ENCODE measurements at places on chromosomes 4 and X. TPM values are rescaled to one million over a fixed set of nuclear protein-coding genes. Genes with fewer than 3 reads are reported as not detected.

P2RY4 gene
- total RNA-seq = not detected

CCDC110 gene
- 2.0 TPM for total RNA-seq

PNMA6F gene
- not detected for total RNA-seq

ENOX2 gene
- total RNA-seq = 12.5 TPM

METTL14 gene
- 52.4 TPM for total RNA-seq

GABRE gene
- 0.92 TPM for total RNA-seq

TMEM129 gene
- 55.4 TPM for total RNA-seq

BEND2 gene
- total RNA-seq = not detected

CXCL11 gene
- total RNA-seq = not detected

BBS12 gene
- total RNA-seq = 5.9 TPM

GJB1 gene
- total RNA-seq = not detected

SATL1 gene
- total RNA-seq = 0.09 TPM

NIPAL1 gene
- 1.2 TPM for total RNA-seq

ZFP92 gene
- total RNA-seq = 0.22 TPM

MAGEE2 gene
- total RNA-seq = not detected

CENPVL1 gene
- total RNA-seq = 2.0 TPM

GPRIN3 gene
- 0.15 TPM for total RNA-seq

VCX3B gene
- total RNA-seq = not detected

HPRT1 gene
- total RNA-seq = 20.9 TPM

PHOX2B gene
- total RNA-seq = not detected

MAGEB2 gene
- not detected for total RNA-seq

AREG gene
- total RNA-seq = not detected

ANXA3 gene
- 1.7 TPM for total RNA-seq

RPL9 gene
- total RNA-seq = 6,671 TPM

ZNF280C gene
- 33.1 TPM for total RNA-seq

OCRL gene
- total RNA-seq = 25.3 TPM

F8A3 gene
- 0.73 TPM for total RNA-seq

PFKFB1 gene
- total RNA-seq = 0.74 TPM

SLC16A2 gene
- 12.6 TPM for total RNA-seq

BANK1 gene
- total RNA-seq = 0.19 TPM

SHROOM2 gene
- 11.8 TPM for total RNA-seq

PPP4R3C gene
- not detected for total RNA-seq

SPANXA1 gene
- not detected for total RNA-seq

TMSB15B gene
- total RNA-seq = 30.2 TPM

AR gene
- 8.1 TPM for total RNA-seq

TAF1 gene
- total RNA-seq = 21.4 TPM

ZNF141 gene
- total RNA-seq = 43.2 TPM

MAGEA3 gene
- not detected for total RNA-seq

SUPT20HL2 gene
- not detected for total RNA-seq

INPP4B gene
- total RNA-seq = 1.3 TPM

HSPA4L gene
- 0.77 TPM for total RNA-seq

GAB3 gene
- total RNA-seq = not detected

BEX2 gene
- total RNA-seq = 45.4 TPM

PAGE4 gene
- not detected for total RNA-seq

PDGFRA gene
- 2.1 TPM for total RNA-seq

PHKA1 gene
- total RNA-seq = 5.1 TPM

NPY2R gene
- total RNA-seq = 8.5 TPM

SHOX gene
- total RNA-seq = not detected

TEX11 gene
- 0.03 TPM for total RNA-seq

LAGE3 gene
- total RNA-seq = 7.6 TPM

DCAF4L1 gene
- 0.06 TPM for total RNA-seq

SHROOM4 gene
- 3.0 TPM for total RNA-seq

HPGDS gene
- total RNA-seq = not detected
